ENCODE measurements at places on chromosomes 6 and 20. TPM values are rescaled to one million over a fixed set of nuclear protein-coding genes. Genes with fewer than 3 reads are reported as not detected.

Gene RIN2
- 1.3 TPM for total RNA-seq

DNA sequence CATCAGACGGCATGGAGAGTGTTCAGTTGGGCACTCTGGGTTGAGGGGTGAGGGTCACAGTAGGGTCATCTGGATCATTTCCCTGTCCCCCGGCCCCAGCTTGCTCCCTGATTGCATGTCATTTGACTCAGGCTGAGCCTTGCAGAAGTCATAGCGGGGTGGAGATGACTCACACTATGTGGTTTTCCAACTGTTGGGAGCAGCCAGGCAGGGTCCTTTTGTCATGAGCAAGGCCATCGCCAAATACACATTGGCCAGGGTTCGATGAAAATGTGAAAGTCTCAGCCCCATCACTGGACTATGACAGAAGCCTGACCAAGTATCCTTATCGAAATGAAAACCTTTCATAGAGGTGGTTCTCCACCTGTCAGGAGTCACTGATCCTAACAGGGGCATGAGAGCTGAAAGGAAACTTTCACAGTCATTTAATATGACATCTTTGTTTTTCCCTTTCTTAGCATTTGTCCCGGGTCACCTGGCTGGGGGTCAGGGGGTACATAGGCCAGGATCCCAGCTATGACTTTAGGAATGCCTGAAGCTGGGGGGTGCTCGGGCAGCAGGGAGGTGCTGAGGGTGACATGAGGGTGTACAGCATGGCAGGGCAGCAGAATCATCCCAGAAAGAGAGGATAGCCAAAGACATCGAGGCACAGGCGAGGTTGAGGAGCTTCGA, 70.2 kb upstream of the CD93 start:
- DNase-seq = peak; percentile 28

- DNase-seq = no peak
Observed at GRCh38 chr20:48459722-48460395, 367.9 kb downstream of the PREX1 start.

Gene MARCKS
- total RNA-seq = 111 TPM

Gene OR12D3
- total RNA-seq = not detected

GRCh38 chr6:160347259-160348222, 637 bp upstream of the SLC22A3 start:
- peak; percentile 82 for DNase-seq

Gene RSPO3
- not detected for total RNA-seq

Gene TSHZ2
- total RNA-seq = 0.30 TPM

DNA sequence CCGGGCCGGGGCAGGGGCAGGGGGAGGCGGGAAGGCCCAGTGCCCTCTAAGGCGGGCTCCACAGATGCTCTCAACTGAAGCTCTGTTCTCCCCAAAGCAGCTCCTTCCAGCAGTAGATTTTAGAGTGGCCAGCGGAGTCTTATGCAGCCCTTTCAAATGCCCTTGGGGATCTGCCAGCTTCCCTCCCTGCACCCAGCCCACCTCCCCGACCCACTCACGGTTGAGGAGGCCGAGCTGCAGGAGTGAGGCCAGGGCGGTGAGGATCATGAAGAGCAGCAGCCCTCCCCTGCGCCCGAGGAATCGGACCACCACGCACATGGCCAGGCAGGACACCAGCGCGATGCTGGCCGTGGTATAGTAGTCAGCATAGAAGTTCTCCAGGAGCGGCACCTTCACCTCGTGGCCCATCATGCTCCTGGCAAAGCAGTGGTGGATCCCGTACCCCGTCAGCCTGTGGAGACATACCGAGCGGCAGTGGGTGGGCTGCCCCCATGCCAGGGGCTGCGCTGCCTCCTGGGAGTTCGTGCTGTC, 28.0 kb downstream of the PSMG4 start:
- DNase-seq = no peak

DNA sequence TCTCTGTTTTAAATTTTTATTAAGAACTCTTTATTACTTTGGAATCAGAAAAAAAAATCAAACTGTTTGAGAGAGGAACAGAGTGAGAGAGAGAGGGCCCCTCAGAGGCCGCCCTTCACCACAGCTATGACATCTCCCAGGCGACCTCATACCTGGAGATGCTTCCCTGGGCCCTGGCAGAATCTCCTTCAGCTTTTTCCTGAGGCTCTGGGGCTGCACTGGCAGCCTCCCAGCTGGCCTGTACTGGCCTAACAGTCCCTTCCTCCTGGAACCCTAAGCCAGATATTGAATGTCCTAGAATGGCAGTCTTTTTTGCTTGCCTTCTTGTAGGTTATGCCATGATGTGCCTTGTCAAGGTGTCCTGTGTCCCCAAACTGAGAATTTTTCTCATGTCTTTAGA, 13.7 kb downstream of the ABHD12 start:
- DNase-seq = no peak

DNA sequence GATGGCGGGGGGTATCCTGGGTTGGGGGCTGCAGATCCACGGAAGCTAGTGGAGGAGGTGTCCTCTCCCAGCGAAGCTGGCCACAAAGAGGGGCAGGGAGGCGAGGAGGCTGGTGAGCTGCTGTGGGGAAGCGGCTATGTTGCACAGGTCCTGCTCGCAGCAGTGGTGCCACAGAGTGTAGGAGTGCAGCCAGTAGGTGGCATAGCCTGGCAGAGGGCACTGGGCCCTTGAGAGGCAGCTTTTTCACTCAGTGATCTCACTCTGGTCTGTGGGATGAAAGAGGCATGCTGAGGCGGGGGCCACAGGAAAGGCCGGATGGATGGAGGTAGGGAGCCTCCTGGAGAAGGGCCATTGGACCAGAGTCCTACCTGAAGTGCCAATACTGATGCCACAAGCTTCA, 2.9 kb upstream of the LY6G6D start:
- no peak for DNase-seq

DNA sequence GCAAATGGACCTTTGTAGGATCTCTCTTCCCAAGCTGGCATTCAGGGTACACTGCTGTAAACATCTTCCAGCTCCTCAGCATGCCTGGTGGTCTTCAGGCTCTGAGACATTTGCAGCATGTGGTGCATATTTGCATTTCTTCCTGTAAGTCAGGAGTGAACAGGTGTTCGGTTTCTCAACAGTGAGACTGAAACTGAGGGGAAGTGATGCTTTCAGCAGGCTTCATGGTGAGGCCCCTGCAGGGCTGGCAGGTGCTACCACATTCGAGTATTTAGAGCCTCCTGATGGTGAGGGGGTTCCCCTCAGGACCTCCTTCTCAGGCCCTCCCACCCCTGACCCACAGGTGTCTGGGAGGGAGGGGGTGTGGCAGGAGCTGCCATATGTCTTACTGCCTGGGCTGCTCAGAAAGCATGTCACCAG, 15.1 kb downstream of the MYBL2 start:
- DNase-seq = no peak

Gene DEFB128
- not detected for total RNA-seq

Gene UBD
- total RNA-seq = not detected

- DNase-seq = no peak
Observed at GRCh38 chr20:49297605-49298530, 20.0 kb upstream of the ZNFX1 start.

- DNase-seq = no peak
Observed at GRCh38 chr20:53774461-53775203, 181.0 kb upstream of the ZNF217 start.

Gene NOTCH4
- 2.8 TPM for total RNA-seq

GRCh38 chr6:167745670-167746389, 80.9 kb upstream of the AFDN start:
- no peak for DNase-seq

DNA sequence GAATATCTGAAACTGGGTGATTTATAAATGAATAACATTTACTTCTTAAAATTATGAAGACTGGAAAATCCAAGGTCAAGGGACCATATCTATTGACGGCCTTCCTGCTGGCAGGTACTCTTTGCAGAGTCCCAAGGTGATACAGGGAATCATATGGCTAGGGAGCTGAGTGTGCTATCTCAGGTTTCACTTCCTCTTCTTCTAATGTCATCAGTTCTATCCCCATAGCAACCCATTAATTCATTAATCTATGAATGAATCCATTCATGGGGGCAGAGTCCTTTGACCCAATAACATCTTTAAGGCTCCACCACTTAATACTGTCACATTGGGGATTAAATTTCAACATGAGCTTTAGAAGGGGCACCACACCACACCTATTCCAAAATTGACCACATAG, 772.0 kb downstream of the HACE1 start:
- no peak for DNase-seq

Gene SGK2
- total RNA-seq = 0.23 TPM

DNA sequence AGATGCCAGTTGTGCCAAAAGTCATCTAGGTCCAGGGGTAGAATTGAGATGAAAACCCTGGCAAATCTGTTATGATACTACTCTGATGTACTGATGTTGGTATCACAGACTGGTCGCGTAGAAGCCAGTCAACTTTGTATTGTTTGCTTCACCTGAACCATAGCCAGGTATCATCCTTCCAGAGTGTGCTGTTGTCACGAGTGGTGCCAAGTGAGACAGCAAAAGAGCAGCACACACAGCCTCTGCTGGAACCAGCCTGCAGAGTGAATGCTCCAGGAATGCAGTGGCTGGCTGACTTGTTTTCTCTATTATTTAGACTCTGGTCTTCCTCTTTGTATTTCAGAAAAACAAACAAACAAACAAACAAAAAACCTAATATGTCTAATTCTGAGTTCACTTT, 209.5 kb upstream of the HEY2 start:
- DNase-seq = no peak

DNA sequence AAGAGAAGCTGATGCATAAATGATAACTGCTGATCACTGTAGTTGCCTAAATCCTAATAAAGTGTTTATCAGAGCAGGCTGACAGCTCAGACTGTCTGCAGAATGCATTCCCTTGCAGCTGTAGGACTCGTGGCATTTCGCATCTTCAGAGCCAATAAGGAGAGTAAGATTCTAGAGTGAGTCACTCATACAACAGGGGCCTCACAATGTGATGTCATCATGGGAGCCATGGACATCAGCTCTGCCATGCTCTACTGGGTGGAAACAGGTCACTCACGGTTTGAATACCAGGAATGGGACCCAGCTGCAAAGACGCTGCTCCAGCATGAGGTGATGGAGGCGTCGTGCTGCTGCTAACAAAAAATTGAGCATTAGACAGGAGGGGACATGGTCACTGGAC, 7.4 kb downstream of the FAM209B start:
- DNase-seq = no peak

DNA sequence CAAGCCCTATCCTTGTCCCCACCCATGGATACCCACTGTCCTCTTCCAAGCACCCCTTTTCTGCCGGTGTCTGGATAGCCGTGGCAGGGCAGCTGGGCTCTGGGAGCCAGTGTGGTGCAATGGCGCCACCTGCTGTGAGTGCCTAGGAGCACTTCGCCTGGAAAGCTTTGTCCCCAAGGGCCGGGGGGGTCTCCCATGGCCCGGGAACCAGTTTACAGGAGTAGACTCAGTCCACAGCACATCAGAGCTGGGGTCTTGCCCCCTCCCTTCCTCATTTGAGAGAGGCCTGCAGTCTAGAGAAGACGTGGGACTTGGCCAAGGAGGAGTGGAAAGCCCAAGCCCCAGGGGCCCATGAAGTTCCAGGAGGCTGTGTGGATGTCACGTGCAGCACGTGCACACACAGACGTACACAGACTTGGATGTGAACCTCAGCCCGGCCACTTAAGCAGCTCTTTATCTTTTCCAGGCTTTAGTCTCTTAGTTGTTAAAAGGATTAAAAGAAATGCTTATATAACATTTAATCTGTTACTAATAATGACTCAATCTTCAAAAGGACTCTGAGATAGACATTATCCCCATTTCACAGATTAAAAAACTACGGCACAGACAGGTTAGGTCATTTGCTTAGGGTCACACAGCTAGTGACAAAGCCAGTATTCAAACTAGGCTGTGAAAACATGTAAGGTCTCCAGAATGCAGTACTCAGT, 40.9 kb upstream of the CDH22 start:
- no peak for DNase-seq

Gene HLA-DPA1
- total RNA-seq = 6.2 TPM

GRCh38 chr6:166944666-166945256, 11.6 kb downstream of the RNASET2 start:
- DNase-seq = no peak

Data from H1 (cell line).